ENCODE measurements at places on chromosomes 5 and 9.
A peak's percentile ranks its signal among the peaks of the same experiment; 100 is the strongest.

GRCh38 chr9:112526973-112527372 lies 40.3 kb downstream of the KIAA1958 start:
- no peak for DNase-seq

GRCh38 chr9:98998441-98999151 lies 54.9 kb downstream of the COL15A1 start:
- peak; percentile 7 for DNase-seq

DNA sequence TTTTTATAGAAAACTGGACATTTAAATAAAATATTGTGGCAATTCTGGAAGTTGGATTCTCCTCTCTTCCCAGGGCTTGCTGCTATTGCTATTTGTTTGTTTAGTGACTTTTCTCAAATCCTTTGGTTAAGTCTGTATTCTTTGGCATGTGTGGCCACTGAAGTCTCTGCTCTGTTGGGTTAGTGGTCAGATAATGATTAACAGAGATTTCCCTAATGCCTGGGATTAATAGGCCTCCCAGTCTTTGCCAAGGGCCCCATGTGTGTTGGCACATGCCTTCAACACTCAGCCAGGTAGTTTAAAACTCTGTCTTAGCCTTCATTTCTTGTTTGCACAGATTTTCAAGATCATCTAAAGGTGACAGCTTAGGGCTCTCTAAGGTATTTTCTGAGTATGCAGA lies 92.8 kb upstream of the EPB41L4A start:
- DNase-seq = no peak

DNA sequence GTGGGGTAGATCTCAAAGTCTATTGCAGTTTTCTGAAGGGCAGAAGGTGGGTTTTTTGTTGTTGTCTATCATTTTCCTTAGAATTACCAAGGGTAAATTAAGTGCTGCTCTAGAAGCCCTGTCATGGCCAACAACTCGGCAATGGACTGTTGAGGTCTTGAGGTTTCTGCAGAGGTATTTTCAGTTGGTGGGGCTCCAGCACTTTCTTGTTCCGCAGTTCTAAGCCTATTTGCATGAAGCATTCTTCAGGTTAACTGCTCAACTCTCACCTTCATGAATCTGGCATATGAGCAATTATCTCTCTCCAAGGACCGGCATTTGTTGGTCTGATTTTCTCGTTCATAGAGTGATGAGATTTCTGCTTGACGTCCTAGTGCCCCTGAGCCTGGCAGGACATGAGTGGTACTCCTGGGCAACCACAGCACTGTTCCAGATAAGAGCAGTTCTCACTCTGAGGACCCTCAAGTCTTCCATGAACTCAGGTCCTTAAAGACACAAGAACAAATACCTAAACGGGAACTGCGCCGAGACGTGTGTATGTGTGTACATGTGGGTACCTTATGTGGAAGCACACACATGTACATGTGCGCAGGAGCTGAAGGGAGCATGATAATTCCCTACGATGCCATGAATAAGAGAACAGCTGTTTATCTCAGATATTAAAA lies 544.5 kb downstream of the CSNK1G3 start:
- DNase-seq = no peak

GRCh38 chr9:123425836-123426365 lies 69.9 kb downstream of the CRB2 start:
- DNase-seq = no peak

GRCh38 chr9:101472891-101473290 lies 37.3 kb upstream of the ALDOB start:
- DNase-seq = no peak

DNA sequence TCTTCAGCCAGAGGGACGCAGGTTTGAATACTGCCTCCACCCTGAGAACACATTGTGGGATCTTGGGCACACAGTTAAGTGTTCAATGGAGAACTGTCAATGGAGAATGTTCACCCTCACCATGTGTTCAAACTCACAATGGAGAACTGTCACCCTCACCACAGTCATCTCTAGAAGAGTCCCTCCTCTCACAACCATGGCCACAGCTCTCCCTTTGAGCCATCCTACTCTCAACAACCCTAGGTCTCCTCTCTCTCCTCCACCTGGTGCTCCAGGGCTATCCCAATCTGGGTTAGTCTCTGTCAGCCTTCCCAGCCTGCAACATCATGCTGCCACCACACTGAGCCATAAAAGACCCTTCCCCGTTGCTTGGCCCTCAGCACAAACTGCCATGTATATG lies 36.3 kb upstream of the HAND1 start:
- no peak for DNase-seq

DNA sequence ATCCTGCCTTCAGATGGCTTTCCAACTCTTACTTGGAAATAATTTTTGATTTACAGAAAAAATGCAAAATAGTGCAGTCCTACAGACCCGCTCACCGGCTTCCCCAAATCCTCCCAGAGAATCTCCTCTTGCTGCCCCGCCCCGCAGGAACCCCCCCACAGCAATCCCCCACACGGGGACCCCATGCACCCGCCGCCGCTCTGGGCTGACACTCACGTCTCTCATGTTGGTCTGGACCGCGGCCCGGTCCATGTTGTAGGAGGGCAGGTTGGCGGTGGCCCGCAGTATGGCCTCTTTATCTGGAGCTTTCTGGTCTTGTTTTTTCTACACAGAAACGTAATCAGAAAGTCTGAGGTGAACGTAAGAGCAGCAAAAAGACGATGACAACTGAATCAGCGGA lies 13.6 kb downstream of the UBAC1 start:
- DNase-seq = no peak

GRCh38 chr5:61831736-61832135 lies 474.3 kb upstream of the KIF2A start:
- no peak for DNase-seq

DNA sequence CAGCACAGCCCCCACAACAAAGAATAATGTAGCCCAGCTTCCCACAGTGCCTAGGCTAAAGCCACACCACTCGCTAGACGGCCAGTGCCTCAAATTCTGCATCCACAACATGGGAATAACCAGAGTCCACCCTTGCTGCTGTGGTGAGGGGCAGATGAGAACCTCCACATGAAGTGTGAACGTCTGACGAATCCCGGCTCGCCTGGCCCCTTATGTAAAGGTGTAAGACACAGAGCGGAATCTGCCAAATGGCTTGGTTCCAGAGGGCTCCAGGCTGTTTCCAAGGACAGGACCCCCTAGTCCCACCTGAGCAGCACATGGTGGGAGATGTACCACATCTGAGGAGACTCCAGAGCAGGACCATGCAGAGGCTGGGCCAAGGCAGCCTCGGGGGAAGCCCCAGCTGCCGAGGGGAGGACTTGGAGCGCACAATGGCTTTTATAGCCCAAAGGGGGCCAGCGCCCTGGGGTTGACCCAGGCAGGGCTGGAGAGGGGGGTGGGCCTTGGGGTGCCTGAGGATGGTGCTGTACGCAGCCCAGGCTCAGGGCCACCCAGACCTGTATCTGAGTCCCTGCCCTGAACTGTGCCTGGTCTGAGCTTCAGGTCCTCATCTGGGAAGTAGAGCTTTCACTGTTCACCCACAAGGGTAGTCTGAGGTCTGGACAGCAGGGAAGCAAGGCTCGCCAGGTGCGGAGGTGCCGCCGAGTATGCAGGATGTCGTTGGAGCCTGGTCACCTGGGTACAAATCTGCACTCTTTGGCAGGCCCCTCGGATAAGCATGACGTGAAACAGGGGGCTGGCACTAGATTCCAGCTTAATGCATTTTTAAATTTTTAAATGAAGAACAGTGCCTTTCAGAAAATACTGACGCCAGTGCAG lies 24.9 kb upstream of the SLC25A51 start:
- no peak for DNase-seq

DNA sequence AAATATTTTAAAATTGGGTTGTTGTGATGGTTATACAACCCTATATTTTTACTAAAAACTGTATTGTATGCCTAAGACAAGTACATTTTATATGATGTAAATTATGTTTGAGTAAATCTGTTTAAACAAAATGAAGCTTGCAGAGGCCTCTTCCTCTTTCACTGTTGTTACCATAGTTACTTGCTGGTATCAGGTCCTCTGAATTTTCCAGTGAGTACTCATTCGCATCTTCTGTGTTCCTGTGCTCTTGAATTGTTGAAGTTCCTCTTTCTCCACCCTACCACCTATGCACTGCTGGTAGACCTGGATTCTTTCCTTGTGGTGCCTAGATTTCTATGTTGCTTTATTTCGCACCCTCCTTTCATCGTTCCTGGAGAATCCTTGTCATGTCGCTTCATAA lies 938.5 kb upstream of the ACO1 start:
- DNase-seq = no peak

All from NCI-H526 (cell line).